Pericardium fibroblast (primary cell): ENCODE measurements at places on chromosomes 13 and 19. TPM values are rescaled to one million over a fixed set of nuclear protein-coding genes. Genes with fewer than 3 reads are reported as not detected.

CGB3 gene
- total RNA-seq: not detected in 2 replicates

ZNF431 gene
- total RNA-seq: 1.1 and 1.3 TPM in 2 replicates

C19orf33 gene
- total RNA-seq: 1.5 and 1.6 TPM in 2 replicates

CLEC17A gene
- total RNA-seq: not detected in 2 replicates

ZNF44 gene
- total RNA-seq: 2.0 and 3.6 TPM in 2 replicates

ADGRE3 gene
- total RNA-seq: not detected in 2 replicates
